Breast epithelium (tissue), 4 donors: ENCODE measurements at places on chromosomes 1 and 21.

- no peak for DNase-seq
Measured at GRCh38 chr21:31201548-31201947, 142.5 kb downstream of the TIAM1 start.

GRCh38 chr1:155971910-155972809 is 6.2 kb downstream of the ARHGEF2 start:
- DNase-seq: no peak

- DNase-seq: no peak
Measured at GRCh38 chr1:203799157-203799556, 3.7 kb downstream of the ZBED6 start.

DNA sequence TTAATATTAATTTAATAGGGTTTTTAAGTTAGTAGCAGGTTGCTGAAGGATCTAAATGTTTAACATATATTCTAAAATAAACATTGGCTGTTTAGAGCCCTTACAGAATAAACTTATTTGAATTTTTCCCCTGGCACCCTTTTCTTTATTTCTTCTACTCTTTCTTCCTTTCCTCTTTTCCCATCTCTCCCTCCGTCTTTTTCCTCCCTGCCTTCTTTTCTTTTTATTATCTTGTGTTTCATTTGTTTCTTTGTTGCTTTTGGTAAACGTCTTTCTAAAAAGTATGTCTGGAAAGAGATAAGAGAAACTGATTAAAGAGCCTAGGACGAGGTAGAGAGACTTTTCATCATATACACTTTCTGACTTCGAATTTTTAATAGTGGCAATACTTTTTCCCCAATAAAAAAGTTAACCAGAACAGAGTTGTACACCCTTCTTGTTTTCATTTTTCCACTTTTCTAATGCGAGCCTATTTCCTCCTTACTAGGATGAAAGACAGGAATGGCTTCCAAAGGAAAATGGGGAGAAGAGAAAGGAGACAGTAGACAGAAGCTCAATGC is 39.5 kb upstream of the ATF3 start:
- no peak for DNase-seq

GRCh38 chr1:26627954-26628353 is 67.9 kb upstream of the ARID1A start:
- no peak for DNase-seq

- DNase-seq: no peak
Measured at GRCh38 chr1:3283849-3284248, 170.6 kb upstream of the ARHGEF16 start.

DNA sequence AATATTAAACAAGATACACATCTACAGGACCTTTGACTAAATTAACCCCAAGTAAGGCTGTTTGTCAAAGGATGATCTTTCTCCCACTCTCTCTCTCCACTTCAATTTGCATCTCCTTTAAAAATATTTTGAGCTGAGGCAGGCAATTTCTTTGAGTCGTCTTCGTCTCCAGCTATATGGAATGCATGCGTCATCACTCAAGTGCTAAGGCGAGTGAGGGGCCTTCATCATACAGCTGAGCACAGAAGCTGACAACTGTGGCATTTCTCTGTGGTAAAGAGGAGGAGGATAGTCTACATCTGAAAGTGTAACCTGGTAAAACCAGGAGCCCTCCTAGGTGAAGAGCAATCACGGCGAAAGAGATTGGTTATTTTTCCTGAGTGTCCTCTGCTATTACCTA is 7.6 kb downstream of the EPHX4 start:
- DNase-seq: no peak

DNA sequence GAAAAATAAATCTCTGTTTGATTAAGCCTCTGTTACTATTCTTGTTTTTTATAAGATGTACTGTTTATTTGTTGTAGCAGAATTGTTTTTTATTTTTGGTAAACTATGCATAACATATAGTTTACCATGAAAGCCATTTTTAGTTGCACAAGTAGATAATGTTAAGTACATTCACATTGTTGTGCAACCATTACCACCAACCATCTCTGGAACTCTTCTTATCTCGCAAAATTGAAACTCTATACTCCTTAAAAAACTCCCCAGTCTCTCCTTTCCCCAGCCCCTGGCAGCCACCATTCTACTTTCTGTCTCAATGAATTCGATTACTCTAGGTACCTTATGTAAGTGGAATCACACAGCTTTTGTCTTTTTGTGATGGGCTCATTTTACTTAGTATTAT is 27.4 kb upstream of the UHMK1 start:
- no peak for DNase-seq

DNA sequence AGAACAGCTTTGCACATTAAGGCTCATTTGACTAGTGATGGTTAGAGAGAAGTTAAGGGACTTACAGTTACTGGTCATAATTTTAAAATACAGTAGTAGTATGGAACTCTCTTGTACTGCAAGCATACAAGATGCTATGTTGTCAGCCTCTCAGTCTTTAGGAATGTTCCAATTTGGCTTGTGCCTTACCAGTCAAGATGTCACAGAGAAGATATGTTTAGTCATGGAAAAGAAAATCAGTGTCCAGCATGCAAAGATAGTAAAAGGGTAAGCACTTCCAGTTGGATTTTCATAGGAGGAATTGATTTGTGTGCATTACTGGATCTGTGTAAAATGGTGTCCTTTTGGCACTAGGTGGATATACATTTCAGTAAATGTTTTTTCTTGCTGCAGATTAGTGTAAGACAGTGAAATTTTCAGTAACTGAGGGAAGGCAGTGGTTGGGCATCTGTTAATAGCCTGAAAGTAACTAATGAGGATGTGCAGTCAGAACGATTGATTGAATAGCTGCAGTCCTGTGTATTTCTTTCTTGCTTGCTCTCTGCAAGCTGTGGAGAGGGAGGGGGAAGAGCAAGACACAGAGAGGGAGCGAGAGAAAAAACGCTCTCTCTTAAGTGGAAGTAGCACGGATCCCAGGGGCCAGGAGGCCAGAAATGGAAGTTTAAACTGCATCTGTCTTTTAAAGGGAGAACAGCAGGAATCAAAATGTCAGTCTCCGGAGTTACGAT is 108.2 kb downstream of the CLEC20A start:
- no peak for DNase-seq

DNA sequence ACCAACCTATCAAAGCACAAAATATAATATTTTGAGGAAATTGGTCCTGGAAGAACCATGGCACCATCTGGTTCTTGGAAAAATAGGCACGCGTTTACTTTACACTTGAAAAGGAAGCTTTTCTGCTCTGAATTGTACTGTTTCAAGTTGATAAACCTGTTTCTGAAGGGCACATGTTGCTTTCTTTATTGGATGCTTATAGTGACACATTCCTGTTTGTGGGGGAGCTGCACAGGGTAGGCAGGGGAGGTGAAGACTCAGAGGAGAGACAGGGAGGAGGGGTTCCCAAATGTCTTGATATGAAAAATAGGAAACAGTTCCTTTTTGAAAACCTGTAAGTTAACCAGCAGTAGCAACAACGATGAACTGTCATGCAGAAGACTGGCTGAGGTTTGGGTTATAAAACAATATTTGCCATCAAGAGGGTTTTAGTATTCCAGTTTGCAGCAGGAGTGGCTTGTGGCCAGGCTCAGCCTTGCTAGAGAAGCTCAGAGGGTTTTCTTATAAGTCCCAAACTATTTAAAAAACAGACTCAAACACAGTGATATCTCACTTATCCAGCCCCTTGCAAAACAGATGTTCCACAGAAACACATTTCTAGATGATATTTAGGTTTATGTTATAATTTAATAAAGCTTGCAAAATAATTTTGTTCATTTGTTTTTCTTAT is 127.0 kb upstream of the MROH9 start:
- DNase-seq: no peak

GRCh38 chr1:106360252-106360651 is 696.2 kb upstream of the PRMT6 start:
- no peak for DNase-seq

DNA sequence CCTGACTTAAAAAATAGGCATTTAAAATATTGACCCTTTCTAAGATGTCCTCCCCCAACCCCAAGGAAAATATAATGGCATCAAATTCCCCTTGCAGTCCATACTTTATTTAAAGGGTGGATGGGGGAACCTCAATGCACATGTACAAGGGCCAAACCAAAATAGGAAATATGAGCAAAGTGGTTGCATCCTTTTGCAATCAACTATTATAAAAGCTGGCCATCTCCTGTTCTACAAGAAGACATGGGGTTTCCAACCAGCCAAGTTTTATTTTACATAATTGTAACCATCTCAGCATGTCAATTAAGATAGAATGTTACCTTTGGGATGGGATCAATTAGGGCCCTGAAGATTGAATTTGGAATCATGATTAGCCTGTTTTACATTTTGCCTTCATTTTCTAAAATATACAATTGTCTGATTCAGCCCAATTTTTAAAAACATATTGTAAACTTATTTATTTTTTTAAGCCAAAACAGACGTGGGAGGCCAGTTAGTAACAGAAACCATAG is 146.7 kb upstream of the NFIA start:
- no peak for DNase-seq

DNA sequence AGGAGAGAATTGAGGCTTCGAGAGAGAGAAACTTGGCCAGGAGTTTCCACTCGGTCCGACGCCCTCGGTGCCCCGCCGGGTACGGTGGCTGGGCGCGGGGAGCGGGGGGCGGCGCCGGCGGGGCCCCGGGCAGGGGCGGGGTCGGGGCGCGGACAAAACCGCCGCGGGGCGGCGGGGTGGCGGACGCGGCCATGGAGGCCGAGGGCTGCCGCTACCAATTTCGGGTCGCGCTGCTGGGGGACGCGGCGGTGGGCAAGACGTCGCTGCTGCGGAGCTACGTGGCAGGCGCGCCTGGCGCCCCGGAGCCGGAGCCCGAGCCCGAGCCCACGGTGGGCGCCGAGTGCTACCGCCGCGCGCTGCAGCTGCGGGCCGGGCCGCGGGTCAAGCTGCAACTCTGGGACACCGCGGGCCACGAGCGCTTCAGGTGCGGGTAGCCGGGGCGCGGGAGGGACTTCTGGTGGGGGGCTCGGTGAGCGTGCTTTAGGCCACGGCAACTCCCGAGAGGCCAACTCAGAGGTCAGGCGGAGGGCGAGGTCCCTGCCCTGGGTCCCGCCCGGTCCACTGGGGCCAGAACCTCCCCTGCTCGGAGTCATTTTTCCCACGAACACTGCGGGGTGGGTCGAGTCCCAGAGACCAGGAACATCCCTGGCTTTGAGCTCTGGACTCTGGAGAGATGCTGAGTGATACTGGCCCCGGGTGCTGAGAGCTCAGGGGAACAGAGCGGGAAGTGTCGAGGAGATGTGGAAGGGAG is 431 bp downstream of the RAB42 start:
- no peak for DNase-seq

DNA sequence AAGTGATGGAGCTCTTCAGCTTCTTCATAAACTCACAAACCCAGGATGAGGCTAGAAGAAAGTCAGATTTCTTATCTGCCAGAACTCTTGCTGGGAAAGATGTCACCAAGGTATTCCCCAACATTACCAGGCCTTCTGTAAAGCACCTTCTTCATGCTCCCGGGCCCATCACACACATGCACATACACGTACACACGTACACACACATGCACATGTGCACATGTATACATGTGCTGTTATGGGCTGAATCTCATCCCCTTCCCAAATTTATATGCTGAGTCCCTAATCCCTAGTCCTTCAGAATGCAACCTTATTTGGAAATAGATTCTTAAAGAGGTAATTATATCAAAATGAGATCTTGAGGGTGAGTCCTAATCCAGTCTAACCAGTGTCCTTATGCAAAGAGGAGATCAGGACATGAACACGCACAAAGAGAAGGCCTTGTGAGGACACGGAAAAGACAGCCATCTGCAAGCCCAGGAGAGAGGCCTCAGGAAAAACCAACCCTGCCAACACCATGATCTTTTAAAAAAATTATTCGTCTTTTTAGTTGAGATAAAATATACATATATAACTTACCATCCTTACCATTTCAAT is 76.4 kb upstream of the LYST start:
- no peak for DNase-seq

DNA sequence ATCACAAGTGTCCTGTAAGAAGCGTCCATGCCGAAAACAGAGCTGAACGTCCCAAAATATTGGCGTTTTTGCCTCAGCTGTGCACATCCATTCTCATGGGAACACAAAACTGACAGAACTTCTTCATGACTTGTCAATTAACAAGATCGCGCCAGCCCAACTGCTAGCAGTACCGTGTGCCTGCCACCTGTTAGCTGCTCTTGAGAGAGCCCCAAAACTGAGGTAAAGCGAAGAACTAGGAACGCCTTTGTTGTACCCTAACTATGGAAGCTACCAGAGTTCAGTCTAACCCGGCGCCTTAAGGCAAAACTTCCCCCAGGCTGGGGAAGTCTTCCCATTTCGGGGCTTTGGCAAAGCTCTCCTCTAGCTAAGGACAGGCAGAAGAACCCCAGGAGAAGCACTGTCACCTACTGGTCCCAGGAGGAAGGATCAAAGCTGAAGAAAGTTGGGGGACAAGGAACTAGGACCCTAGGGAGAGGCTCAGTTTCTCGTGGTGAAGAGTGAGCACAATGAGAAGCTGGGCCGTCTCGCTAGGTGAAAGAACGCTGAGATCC is 719 bp downstream of the EYA3 start:
- no peak for DNase-seq

DNA sequence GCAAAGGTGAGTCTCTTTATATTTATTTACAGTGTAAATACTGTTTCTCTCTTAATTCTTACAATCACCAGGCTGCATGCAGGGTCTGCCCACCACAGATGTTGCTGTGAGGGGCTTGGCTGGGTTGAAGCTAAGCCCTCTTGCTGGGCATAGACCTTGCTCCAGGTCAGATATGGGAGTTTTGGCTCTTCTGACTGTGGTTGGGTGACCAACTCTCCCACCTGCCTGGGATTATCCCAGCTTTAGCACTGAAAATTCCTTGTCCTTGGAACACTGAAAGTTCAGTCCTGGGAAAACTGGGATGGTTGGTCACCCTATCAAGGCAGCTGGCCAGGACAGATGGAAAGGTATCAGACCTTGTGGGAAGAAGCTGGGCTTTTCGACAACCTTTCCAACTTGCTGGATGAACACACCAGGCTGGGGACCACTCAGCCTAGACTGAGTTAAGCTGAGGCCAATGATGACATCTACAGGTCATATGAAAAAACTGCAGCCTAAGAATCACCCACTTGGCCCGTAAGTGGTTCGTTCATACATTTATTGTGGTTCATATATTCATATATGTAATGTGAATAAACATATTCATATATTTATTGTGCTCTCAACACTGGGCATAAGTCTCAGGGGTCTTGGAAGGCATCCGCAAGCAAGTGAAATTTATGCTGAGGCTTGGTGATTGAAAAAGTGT is 26.6 kb upstream of the HPDL start:
- no peak for DNase-seq

DNA sequence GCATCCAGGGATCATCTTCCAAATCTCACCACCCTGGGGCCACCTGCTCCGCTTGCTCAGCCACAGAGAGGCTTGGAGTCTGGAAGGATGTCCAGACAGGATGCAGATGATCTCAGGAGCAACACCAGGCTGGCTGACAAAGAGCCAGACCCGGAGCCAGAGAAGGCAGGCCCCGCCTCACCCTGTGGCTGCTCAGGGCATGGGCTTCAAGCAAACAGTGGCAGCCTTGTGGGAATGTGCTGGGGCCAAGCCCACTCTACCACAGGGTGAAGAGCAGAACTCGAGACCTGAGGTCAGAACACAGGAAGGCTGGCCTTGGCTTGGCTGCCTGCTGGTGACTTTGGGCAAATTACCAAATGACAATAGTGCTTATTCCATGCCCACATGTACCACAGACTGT is 45.5 kb downstream of the MRPL37 start:
- DNase-seq: no peak

GRCh38 chr1:181083842-181084605 is 4.5 kb upstream of the IER5 start:
- no peak for DNase-seq

GRCh38 chr1:36876990-36877389 is 157.3 kb downstream of the GRIK3 start:
- no peak for DNase-seq
